Right renal cortex interstitium (tissue), 3 donors: ENCODE measurements at places on chromosomes 16 and 17. TPM values are rescaled to one million over a fixed set of nuclear protein-coding genes. Genes with fewer than 3 reads are reported as not detected.

NPIPA2 gene
- polyA plus RNA-seq, result 4.0 TPM

- DNase-seq, result no peak
Measured at GRCh38 chr17:48595278-48595999, 1.9 kb upstream of the HOXB5 start.

GRCh38 chr16:2912330-2913199 is 834 bp downstream of the FLYWCH1 start:
- no peak for DNase-seq

GRCh38 chr16:47045459-47045858 is 72.0 kb upstream of the DNAJA2 start:
- DNase-seq, result no peak

DNA sequence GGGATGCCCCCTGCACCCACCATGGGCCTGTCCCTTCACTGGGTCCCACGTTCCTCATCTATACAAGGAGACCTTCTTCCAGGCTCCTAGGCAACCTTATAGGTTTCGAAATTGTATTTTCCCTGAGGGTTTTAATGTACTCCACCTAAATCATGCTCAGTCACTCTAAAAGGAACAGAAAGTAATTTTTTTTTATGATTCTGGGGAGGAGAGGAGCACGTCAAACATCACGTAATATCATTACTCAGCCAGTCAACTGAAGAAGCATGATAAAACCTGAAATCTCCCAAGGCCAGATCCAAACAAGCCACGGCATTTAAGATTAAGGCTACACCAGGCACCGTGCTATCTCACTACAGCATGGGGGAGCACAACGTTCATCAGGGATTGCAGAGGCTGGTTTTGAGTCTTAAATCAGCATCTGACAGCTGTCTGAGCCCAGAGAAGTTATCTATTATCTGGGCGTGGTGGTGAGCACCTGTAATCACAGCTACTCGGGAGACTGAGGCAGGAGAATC is 3.9 kb upstream of the TMEM114 start:
- DNase-seq, result no peak

DNA sequence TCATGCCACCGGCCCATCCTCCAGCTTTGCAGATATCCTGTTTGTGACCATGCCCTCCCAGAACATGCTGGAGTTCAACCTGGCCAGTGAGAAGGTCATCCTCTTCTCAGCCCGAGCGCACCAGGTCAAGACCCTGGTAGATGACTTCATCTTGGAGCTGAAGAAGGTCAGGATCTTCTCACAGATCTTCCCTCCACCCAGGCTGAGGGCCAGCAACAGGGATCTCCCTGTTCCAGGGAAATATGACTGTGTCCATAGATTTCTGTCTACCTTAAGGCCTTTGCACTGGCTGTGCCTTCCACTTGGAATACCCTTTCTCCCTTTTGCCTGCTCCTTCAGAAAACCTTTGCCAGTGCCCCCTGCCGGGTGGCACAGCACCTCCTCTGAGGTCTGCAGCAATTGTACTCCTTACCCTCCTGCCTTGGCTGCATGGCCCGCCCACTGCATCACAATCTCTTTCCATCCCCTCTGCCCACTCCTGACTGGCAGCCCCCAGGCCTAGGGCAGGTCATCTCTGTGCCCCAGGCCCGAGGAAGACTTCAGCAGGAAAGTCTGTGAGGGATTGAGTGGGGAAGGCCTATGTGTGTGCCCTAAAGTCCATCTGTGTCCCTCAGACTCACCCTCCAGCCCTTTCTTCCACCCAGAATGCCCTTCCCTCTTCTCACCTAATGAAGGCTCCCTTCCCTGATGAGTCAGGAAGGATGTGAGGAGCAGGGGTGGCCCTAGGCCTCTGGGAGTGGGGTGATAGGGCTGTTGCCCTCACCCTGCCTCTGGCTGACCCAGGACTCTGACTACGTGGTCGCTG is 27.3 kb upstream of the ALKBH5 start:
- no peak for DNase-seq

PRKCB gene
- polyA plus RNA-seq, result 4.3 TPM

- peak; percentile 69 for DNase-seq
Measured at GRCh38 chr17:21511363-21512195, 135.4 kb downstream of the KCNJ12 start.

DNA sequence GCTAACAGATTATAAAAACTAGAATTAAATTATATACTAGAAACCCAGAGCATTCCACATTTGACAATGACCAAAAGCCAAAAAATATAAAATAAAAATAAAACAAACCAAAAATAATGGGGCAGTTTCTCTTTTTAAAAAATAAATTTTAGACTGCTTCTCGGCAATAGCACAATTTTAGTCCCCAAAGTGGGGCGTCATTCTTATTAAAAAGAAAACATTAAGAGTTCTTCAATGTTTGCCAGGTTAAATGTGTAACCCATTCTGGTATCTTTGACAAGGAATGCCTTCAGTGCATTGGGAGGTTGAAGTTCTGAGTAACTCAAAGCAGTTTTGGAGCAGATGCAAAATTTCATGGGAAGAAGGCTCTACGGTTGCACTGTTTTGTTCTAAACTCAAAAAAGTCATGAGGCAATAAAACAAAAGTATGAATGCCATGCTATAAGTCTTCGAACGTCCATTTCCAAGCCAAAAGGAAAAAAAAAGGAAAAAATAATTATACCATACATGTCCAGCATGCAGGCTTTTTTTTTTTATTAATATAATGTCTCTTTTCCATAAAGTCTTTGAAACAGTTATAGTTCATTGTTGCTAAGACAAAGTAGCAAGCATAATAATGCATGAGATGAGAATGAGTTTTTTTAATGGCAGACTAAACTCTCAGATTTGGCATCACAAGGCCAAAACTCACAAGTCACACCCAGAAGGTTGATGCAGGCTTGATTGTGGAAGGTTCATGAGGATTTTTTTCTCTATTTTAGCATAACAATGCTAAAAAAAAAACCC is 3.1 kb downstream of the MAF start:
- DNase-seq, result no peak

- no peak for DNase-seq
Measured at GRCh38 chr17:64399071-64399766, 8.6 kb upstream of the PECAM1 start.

- DNase-seq, result no peak
Measured at GRCh38 chr17:76883744-76884525, 15.7 kb downstream of the MGAT5B start.

CCL16 gene
- not detected for polyA plus RNA-seq

CETP gene
- polyA plus RNA-seq, result 16.0 TPM

DNA sequence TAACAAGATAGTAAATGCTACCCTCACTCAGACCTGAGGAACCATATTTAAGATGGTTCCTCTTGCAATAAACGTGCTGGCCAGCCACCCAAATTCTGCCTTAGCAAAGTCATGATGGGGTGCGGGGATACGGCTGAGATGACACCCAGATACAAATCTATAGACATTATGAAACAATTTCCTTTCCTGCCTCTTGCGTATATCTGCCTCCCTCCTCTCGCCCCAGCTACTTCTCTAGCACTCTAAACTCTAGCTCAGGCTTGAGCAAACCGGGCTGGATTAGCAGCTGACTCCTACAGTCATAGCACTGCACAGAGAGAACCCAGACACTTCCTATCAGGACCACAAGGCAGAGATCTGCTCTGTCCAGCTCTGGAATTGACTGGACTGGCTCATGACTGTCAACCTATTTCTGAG is 22.3 kb downstream of the CD300LF start:
- DNase-seq, result no peak

GRCh38 chr16:66127459-66128370 is 238.8 kb upstream of the CDH5 start:
- no peak for DNase-seq

GRCh38 chr17:67602974-67603373 is 114.8 kb upstream of the NOL11 start:
- DNase-seq, result no peak

ARL6IP1 gene
- polyA plus RNA-seq, result 307 TPM

DNA sequence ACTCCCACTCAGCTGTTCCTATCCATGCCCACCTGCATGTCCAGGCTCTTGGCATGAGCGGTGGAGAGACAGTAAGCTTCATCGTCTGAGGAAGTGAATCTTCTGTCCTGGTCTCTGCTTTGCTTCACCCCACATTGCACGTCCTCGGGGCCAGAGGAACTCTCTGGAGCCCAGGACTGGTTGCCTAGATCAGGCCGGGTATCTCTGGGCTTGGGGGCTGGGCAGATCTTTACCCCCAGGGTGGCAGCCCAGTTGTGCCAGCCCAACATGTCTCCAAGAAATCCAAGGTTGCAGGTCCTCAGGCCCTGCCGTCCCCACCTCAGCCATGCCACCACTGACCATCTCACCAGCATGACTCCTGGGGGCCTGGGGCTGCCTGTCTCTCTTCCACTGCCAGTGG is 58.3 kb downstream of the BEAN1 start:
- DNase-seq, result no peak

DNA sequence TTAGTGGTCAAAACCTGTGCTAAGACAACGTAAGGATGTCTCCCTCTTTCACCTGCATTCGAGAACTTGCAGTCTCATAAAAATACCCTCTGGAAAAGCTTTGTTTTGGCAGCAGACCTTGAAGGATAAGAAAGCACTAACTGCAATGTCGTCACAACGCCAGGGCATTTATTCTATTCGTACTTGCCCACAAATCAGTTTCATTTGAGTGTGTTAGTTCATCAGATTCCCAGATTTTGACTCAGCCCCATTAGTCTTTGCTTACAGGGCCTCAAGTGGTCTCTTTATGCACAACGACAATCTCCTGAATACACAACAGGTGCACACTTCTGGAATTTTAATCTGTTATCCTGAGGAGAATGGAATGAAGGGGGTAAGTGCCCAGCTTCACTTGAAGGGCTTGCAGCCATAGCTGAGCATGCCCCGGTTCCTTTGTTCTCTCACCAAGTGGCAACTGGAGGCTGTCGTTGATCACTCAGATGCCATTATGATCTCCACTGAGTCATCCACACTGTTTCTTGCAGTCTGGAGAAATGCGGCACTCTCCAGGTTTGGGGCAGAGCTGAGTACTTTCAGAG is 58.8 kb downstream of the CLEC19A start:
- DNase-seq, result no peak

GRB7 gene
- 31.9 TPM for polyA plus RNA-seq

DNA sequence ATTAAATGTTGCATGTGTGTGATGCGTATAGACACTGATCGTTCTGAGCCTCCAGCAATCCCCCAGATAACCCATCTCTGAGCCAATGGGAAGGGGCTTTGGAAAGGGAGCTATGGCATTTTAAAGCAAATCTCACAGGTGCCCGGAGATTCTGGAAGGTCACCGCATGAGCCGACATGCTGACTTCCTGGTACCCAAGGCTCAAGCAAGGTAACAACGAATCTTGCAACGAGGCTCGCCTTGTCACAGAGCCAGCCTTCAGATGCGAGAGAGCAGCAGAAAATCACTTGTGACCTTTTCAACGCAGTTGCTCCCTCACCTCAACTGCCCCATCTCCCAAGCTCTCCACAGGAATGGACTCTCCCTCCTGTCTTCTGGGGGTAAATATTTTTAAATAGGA is 154.8 kb upstream of the CDH5 start:
- DNase-seq, result no peak

KRT24 gene
- polyA plus RNA-seq, result not detected

PLXDC1 gene
- polyA plus RNA-seq, result 7.3 TPM

KRTAP4-5 gene
- not detected for polyA plus RNA-seq

KRT34 gene
- not detected for polyA plus RNA-seq
